Effector memory CD4-positive, alpha-beta T cell (primary cell): ENCODE measurements at places on chromosomes 4 and X.

DNA sequence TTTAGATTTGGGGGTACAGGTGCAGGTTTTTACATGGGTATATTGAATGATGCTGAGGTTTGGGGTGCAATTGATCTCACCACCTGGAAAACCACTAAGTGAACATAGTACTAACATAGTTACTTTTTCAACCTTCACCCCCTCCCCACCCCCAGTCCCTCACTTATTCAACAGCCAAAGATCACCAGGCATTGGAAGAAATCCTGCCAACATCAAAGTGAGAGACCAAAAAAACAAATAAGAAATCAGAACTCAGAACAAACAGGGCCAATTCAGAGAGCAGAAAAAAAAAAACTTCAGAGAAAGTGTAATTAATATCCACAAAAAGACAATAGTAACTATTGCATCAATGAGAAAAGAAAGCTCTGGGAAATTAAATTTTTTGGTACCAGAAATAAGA lies 20.5 kb upstream of the LAP3 start:
- no peak for DNase-seq

- no peak for DNase-seq
Measured at GRCh38 chr4:42348247-42348646, 49.0 kb upstream of the SHISA3 start.

DNA sequence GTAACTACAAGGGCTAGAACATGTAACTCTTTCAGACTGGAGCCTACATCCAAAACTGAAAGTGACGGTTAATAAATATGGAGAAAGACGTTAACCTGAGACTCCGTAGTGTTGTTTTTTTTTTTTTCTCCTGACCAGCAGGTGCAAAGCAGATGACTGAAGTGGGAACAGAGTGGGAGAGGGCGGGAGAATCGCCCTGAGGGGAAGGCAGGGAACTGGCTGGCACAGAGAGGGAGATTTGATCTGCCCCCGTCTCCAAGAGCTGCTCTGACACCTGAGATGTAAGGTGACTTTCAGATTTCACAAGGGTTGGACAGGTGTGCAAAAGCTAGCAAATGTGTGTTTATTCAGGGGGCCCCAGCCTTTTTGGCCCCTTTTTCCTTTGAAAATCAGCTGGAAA lies 180.2 kb downstream of the PALLD start:
- no peak for DNase-seq

GRCh38 chr4:142405695-142406498 lies 440.2 kb downstream of the INPP4B start:
- DNase-seq, result no peak

GRCh38 chr4:22410645-22411247 lies 105.1 kb downstream of the ADGRA3 start:
- no peak for DNase-seq

GRCh38 chrX:42627891-42628290 lies 150.1 kb downstream of the PPP1R2C start:
- DNase-seq, result no peak

DNA sequence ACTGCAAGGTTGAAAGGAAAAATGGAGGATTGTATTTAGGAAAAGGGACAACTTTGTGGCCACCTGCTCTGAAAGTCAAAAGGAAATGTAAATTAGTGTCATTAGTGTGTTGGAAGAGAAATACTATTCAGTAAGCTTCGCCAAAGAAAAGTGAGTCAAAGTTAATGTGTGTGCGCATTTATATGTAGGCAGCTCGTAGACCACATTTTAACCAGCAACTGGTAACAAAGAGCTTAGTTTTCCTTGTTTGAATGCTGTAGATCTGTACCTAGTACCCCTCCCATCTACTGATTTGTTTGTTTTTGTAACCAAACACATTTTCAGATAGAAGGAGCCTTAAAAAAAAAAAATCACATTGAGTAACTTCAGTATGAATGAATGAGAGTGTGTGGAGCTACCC lies 69.3 kb downstream of the GPAT3 start:
- no peak for DNase-seq

DNA sequence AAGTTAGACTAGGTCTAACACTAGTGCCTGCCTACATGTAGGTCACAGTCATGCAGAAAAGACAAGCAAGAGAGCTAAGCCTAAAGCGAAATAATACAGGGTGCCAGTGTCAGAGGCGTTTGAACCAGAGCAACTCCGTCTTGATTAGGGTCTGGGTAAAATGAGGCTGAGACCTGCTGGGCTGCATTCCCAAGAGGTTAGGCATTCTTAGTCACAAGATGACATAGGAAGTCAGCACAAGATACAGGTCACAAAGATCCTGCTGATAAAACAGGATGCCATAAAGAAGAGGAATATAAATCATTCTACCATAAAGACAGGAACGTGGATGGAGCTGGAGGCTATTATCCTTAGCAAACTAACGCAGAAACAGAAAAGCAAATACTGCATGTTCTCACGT lies 120.9 kb downstream of the BEND2 start:
- no peak for DNase-seq

DNA sequence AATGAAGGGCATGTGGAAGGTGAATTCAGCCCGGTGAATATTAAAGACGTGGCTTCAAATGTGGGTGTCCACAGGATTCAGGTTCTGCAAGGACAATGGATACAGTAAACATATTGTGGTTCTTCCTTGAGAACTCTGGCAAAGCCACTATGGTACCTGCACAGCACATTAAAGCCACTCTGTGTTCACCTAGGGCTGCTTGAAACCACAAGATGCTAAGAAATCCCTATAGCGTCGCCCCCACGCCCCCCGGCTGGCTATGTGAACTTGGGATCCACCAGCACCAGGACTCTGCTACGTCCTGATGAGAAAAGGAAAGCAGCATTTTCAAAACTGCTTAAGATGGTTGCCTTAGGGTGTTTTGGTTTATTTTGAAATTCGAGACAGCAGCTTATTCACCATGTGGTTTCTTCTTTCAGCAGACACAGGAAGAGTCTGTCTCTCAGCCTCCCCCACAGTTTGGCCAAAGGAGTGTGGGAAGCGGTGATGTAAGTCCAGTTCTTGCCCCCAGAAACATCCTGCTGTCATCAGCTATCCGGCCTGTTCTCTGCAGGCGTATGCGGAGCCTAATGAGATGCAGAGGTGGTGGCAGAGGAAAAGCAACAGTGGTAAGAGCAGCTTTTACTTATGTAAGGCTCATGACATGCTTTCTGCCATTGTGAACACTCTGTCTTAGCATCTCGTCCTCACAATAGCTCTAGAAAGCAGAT lies 111.5 kb downstream of the AFAP1 start:
- peak; percentile 45 for DNase-seq

DNA sequence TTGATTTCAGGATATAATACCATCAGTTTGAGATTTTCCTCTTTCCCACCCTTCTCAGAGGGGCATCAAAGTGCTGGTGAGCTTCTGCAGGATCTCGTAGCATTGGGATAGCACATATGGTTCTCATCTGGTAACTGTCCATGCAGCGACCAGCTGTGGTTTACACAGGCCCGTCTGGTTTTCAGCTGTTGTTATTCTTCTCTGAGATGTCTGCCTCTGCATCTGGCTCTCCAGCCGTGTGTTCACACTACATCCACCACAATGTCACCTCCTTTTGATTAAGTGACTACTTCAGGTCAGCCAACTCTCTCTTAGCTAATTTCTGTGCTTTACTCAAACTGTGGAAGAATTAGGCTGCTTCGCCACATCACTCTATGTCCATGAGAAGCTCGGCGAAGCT lies 676.7 kb upstream of the TENM3 start:
- no peak for DNase-seq

GRCh38 chrX:13151828-13152517 lies 107.6 kb upstream of the FAM9C start:
- DNase-seq, result peak; percentile 13

DNA sequence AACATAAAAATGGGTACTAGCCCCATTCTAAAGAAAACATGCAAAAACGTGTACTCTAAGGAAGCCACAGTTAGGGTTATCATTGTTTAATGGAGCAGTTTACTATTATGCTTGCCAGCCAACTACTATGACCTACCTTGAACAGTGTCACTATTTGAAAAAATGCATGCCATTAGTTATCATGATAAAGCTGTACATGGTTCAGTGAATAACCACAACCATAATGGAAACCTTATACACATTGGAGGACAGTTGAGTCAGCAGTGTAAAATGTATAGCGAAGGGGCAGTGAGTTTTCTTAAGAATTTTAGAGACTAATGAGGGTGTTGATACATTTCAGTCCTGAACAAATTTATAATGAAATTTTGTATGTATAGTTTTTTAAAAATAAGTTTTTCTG lies 381.9 kb downstream of the GRXCR1 start:
- no peak for DNase-seq

DNA sequence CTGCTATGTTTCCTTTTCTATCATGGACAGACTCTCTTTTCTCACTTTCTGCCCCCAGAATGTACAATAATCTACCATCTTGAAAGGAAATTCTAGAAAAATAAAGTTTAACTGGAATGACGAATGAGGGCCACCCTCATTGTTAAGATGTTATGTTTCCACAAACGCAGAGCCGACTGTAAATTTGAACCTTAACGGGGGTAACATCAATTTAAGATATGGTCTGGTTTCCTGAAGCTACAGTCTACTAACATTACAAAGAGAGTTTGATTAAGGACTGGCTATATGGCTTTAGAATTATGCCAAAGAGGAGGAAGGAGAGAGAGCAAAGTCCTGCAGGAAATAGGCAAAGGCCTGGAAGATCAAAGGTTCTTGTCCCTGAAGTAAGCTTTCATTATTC lies 227.2 kb downstream of the USP46 start:
- no peak for DNase-seq

- DNase-seq, result no peak
Measured at GRCh38 chr4:5206016-5206790, 154.9 kb downstream of the STK32B start.

DNA sequence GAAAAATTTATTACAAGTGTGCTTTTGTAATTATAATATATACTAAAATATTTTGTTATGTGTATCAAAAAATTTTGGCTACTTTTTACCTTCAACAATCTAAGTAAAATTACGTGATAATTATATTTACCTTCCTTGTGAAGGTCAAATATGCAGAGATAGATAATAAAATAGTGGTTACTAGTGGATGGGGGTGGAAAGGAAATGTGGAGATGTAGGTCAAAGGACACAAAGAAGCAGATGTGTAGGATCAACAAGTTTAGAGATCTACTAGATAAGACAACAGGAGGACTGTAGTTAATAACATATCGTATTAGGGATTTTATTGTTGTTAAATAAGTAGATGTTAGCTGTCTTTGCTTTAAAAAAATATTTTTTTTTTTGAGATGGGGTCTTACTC lies 21.3 kb downstream of the HERC5 start:
- no peak for DNase-seq

GRCh38 chr4:20926529-20926928 lies 226.3 kb downstream of the PACRGL start:
- no peak for DNase-seq

DNA sequence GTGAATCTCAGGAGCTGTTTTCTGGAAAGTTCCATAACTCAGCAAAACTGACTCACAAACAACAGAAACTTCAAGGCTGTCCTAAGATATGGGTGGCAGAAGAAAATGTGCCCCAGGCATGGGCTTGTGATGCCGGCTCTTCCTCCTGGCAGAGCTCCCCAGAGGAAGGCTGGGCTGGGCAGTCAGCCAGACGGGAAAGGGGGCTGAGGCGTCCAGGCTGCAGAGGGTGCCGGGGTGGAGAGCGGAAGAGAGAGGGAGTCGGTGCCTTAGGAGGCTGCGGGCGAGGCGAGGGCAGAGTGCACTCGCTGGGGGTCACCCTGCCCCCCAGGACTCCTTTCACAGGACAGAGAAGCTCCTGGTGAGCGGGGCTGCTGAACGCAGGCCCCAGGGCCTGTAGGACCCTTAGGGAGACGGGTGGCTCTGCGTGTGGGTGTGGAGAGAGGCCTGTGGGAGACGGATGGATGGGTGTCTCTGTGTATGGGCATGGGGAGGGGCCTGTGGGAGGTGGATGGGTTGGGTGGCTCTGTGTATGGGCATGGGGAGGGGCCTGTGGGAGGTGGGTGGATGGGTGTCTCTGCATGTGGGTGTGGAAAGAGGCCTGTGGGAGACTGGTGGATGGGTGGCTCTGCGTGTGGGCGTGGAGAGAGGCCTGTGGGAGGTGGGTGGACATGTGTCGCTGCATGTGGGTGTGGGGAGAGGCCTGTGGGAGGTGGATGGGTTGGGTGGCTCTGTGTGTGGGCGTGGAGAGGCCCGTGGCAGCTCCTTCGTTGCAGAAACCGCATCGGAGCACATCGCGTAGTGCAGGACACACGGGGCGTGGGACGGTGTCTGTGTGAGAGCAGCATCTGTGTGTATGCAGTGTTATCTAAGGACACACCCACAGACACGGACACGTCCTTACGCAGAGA lies 15.9 kb downstream of the PCGF3 start:
- DNase-seq, result no peak

- DNase-seq, result no peak
Measured at GRCh38 chrX:23332101-23332887, 2.4 kb upstream of the PTCHD1 start.

DNA sequence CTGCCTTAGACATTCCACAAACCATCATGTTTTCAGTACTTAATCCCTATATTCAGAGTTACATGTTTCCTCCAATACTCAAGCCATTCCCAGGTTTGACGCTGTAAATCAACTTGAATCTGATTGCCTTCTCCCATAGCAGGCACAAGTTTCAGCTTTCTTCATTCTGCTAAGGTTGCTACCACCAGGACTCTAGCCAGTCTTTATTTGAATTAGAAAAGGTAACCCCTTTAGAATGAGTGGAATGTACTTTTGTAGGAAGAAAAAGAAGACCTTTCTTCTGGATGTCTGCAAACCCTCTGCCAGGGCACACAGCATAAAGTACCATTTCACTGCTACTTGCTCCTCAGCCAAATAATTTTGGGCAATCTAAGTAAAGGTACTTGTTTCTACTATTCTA lies 10.7 kb upstream of the RBMXL3 start:
- DNase-seq, result no peak

- no peak for DNase-seq
Measured at GRCh38 chr4:131258361-131258760, 1890.7 kb upstream of the PCDH10 start.

- DNase-seq, result no peak
Measured at GRCh38 chr4:4585012-4585670, 43.3 kb upstream of the STX18 start.

- DNase-seq, result no peak
Measured at GRCh38 chrX:72340041-72340440, 34.3 kb upstream of the CITED1 start.

DNA sequence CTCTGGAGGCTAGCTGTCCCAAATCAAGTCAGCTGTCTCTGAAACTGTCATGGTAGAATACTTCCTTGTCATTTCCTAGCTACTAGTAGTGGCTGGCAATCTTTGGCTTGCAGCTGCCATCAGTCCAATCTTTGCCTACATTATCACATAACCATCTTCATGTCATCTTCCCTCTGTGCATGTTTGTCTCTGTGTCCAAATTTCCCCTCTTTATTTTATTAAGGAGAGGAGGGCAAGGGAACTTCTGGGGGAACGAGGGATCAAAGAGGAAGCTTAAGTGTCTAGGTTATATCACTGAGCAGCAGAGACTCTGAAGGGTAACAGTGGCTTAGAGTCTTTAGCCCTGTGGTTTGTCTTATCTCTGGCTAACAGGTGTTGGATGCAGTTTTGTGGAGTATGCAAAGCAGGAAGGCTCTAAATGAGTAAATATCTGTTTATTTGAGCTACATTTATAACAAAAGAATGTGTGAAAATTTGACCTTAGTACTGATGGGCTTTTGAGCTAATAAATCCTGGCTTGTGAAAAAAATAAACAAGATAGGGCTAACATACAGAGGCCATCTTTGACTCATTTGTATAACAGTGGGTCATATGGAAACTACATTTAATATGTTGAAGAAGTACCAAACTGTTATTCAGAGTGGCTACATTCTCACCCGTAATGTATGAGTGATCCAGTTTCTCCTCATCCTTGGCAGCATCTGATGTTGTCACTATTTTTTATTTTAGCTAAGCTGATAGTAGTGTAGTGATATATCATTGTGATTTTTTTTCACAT lies 49.4 kb upstream of the ENOX2 start:
- no peak for DNase-seq
